Cerebellum (tissue), 4 donors: ENCODE measurements at places on chromosomes 5 and 9. TPM values are rescaled to one million over a fixed set of nuclear protein-coding genes. Genes with fewer than 3 reads are reported as not detected.

PCDHGA3 gene
- 11.8 TPM for total RNA-seq

KIF4B gene
- total RNA-seq, result 0.18 TPM

CDKN2A gene
- not detected for total RNA-seq

DMRT3 gene
- total RNA-seq, result not detected

ELAVL2 gene
- total RNA-seq, result 238 TPM

GLRA1 gene
- 3.6 TPM for total RNA-seq

TSLP gene
- not detected for total RNA-seq

TRIM36 gene
- 68.9 TPM for total RNA-seq

C9orf50 gene
- total RNA-seq, result not detected
